Left lung (tissue), 14 donors: ENCODE measurements at places on chromosomes 7 and 10. TPM values are rescaled to one million over a fixed set of nuclear protein-coding genes. Genes with fewer than 3 reads are reported as not detected.

Gene TMEM213
- 32.8 TPM for total RNA-seq

Gene FAM25A
- total RNA-seq: not detected

Gene KIF11
- 7.3 TPM for total RNA-seq

DNA sequence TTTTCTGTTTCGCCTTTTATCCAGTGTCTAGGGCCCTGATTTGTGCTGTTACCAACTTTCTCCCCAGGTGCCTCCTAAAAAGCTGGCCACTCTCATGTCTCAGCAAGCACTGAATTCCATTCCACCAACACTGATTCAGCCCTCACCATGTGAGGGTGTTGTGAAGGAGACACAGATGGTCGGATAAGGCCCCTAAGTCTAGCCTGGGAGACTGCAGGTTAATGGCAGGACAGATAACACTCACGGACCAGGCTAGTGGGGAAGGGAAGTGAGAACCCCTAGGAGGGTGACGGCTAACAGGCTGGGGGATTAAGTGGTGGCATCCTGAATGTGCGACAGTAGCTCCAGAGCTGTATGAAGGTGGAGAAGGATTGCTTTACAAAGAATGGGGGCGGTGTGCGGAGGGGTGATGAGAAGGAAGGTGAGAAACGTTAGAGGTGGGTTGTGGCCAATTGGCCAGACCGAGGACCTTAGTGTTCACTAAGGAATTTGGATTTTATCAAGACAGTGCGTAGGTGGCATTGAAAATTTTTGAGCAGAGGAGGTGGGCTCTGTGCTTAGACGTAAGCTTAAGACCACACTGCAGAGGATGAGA lies 3.8 kb upstream of the DUSP5 start:
- DNase-seq: no peak

GRCh38 chr10:67140641-67141040 lies 214.8 kb downstream of the LRRTM3 start:
- no peak for DNase-seq

Gene PRSS2
- not detected for total RNA-seq

Gene ATRNL1
- 0.26 TPM for total RNA-seq

DNA sequence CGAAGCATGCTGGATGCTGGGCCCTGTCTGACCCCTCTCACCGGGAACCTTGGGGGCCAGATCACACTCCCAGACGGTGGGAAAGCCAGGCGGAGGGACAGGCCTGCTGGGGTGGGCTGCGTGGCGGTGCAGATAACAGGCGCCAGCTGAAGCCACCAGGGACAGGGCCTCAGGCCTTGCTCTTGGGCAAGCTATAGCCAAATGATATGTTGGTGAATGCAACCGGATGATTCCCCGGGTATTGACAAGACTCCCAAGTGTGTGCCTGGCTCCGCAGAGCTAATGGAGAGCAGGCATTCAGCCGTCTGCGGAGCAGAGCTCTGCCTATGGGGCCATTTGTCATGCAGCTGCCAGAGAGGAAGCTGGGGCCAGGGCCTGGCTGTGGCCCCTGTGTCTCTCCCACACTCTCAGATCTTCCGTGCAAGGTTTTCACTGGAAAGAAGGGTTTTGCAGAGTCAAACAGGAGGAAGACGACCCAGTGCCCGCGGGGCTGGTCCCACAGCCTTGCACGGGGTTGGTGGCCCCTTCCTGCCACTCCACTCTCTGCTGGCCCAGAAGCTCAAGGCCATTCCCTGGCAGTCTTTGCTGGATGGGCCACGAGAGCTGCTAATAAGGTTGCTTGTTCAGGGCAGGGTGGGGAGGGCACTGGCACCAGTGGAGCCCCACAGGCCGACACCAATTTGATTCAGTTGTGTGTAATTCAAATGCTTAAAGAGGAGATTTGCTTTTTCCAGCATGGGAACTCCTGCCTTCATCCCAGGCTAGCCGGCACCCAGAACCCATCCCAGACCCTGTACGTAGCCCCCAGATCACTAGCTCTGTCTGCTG lies 91.8 kb downstream of the PRKAG2 start:
- DNase-seq: peak; percentile 64

Gene PRKCQ
- 7.0 TPM for total RNA-seq

DNA sequence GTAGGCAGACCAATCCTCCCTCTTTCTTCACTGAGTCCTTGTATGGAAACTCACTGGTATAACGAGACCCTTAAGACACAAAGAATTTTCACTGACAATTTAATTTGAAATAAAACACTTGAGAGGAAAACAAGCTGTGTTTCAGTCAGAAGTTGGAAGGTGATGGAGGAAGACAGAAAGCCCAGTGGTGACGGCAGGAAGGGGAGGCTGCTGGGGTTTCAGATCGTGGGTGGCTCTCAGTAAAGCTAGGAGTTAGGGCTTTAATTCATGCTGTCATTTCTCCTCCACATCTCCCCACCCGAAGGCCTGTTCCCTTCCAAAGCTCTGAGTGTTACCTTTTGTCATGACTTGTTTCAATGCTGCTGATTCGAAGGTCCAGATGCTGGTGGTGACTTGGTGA lies 605.2 kb upstream of the DPP6 start:
- DNase-seq: no peak

Gene BRAF
- total RNA-seq: 35.9 TPM

GRCh38 chr7:41885748-41886147 lies 182.9 kb upstream of the INHBA start:
- no peak for DNase-seq

Gene SPDYE6
- total RNA-seq: not detected

DNA sequence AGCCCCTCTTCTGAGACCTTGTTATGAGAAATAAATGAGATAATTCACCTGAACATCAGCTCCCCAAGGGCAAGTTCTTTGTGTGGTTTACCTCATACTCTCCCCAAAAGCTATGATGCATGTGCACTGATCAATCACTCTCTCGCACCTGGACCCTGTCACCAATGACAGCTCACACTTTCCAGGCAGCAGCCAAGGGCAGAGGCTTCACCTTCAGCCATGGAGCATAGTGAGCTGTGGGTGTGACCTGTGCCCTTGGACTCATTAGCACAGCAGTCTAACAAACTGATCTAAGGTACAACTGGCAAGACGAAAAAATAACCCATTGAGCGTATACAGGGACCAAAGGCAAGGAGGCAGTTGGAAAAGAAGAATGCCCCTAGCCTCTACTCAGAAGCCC lies 17.0 kb downstream of the PDE1C start:
- DNase-seq: no peak

GRCh38 chr10:85612833-85613232 lies 753.8 kb downstream of the GRID1 start:
- DNase-seq: no peak

Gene SLC25A40
- 35.4 TPM for total RNA-seq

GRCh38 chr7:96361116-96361857 lies 39.4 kb upstream of the SLC25A13 start:
- no peak for DNase-seq

GRCh38 chr10:84135836-84136235 lies 3.5 kb upstream of the GHITM start:
- DNase-seq: no peak

GRCh38 chr10:72319416-72320254 lies 35.1 kb downstream of the DNAJB12 start:
- DNase-seq: peak; percentile 99

GRCh38 chr10:108450280-108450679 lies 1285.8 kb upstream of the SORCS1 start:
- DNase-seq: no peak

Gene CDHR3
- 2.8 TPM for total RNA-seq

DNA sequence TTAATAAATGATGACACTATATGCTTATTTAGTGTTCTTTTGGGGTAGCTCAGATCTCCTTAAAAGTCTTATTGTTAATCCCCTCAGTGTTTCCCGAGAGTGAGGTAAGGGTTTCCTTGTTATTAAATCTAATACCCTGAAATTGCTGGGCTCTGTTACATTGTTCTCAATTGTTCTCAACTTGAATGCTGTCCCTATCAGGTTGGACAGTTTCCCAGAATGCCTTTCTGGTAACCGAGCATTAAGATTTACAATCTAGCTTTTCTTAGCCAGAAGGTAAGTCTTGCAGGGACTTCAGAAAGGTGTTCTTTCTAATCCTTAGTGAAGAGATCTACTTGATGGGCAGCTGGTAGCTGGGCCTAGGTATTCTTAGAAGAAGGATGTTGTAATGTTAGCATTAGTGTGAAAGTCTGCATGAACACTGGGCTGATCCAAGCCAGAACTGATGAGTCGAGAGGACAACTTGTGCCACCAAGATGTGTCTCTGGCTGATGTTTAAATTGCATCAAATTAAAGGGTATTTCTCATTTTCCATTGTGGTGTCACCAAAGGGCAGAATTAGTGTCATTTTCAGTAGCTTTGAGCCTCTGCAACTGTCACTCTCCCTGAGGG lies 89.9 kb downstream of the SND1 start:
- DNase-seq: no peak
